CD8-positive, alpha-beta T cell (primary cell): ENCODE measurements at places on chromosomes 11 and 22.

GRCh38 chr11:124586238-124586860 lies 16.6 kb downstream of the OR8A1 start:
- peak; percentile 22 for DNase-seq

DNA sequence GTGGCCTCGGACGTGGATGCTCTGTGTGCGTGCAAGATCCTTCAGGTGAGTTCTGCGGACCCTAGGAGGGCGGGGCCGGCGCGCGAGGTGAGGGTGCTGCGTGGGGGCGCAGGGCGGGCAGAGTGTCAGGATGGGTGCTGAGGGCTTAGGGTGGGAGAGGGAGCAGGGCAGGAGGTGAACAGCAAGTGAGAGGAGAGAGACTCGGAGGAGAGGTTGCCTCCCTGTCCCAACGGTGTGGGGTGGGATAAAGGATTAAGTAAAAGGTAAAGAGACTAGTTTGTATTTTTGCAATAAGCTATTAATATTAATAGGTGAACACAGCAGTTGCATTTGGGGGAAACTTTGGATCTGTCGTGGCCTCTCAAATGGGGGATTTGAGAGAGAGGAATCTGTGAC lies 451 bp downstream of the CDC45 start:
- DNase-seq: no peak

- no peak for DNase-seq
These were observed 583 bp upstream of the PKP3 start for GRCh38 chr11:393219-394033.

DNA sequence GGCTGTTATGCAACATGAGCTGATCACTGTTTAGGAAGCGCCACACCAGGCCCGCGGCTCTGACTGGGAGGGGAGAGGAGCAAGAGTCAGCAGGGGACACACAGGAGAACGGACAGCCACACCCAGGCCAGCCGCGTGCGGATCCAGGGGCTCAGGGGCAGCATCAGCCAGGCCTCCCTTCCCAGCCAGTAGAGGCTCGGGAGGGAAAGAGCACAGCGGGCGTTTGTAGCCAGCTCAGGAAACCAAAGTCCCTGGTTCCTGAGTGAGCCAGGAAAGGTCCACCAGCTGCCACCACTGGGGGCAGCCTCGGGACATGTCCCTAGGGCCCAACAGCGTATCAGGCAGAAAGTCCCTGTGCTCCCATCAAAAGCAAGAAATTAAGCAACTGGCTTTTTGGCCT lies 71.8 kb upstream of the PITPNB start:
- no peak for DNase-seq

DNA sequence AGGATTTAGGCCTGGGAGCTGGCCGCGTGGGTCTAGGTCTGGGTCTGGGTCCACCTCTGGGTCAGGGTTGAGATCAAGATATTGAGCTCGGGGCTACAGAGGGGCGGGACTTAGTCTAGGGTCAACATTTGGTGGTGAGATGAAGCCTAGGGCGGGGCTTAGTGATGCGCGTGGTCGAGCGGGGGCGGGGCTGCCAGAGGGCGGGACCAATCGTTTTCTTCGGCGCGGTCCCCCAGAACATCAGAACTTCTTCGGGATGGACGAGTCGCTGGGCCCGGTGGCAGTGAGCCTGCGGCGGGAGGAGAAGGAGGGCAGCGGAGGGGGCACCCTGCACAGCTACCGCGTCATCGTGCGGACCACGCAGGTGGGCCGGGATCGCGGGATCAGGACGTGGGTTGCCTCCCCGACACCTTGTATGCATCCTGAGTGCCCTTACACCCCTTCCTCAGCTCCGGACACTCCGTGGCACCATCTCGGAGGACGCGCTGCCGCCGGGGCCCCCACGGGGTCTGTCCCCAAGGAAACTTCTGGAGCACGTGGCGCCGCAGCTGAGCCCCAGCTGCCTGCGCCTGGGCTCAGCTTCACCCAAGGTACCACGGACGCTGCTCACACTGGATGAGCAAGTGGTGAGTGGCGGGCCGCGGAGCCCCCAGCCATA lies 4.2 kb downstream of the SIPA1 start:
- DNase-seq: no peak

DNA sequence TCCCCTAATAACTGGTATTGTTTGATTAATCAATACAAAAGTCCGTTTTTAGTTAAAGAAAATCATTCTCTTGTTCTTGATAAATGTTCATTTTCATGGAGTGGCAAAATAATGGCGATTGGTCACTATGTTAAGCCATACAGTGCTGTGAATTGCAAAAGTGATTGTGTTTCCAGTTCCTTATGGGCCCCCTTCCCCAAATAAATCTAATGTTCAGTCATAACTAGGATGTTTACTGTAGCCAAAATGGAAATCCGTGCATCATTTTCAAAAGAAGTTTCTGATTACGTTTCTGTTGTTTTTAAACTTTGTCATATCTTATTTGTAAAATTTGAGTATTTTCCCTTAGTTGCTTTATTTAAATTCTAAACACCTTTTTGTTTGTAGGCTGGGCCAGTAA lies 845 bp downstream of the RBM7 start:
- no peak for DNase-seq

DNA sequence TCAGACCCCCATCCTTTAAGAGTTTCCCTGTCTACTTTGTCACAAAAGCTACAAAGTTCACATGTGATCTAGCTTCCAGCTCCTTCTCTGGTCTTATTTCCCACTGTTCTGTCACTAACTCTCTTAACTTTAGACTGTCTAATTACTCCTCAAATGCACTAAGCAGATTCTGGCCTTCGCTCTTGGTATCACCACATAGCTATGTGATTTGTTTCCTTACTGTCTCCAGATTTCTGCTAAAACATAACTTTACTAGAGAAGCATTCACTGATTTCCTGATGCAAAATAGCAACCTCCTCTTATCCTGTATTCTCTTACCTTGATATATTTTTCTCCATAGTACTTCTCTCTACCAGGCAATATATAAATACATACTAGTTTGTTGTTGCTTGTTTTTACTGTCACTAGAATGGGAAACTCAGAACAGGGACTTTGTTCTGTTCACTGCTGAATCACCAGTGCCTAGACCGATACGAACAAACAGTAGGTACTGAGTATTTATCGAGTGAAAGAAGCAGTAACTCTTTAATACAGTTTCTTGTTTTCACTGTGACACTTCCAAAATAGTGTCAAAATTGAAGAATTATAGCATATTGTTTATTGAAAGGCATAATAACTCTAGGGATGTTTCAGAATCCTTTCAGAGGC lies 205.6 kb downstream of the DDX10 start:
- DNase-seq: no peak

GRCh38 chr22:25563761-25564319 lies 635 bp upstream of the GRK3 start:
- no peak for DNase-seq

GRCh38 chr22:28639321-28639720 lies 40.3 kb downstream of the TTC28 start:
- no peak for DNase-seq

- DNase-seq: no peak
These were observed 55.2 kb downstream of the PICALM start for GRCh38 chr11:86013713-86014112.

- DNase-seq: no peak
These were observed 265.3 kb upstream of the ANO5 start for GRCh38 chr11:21927628-21928027.
